ENCODE measurements at places on chromosomes 11 and 22.

DNA sequence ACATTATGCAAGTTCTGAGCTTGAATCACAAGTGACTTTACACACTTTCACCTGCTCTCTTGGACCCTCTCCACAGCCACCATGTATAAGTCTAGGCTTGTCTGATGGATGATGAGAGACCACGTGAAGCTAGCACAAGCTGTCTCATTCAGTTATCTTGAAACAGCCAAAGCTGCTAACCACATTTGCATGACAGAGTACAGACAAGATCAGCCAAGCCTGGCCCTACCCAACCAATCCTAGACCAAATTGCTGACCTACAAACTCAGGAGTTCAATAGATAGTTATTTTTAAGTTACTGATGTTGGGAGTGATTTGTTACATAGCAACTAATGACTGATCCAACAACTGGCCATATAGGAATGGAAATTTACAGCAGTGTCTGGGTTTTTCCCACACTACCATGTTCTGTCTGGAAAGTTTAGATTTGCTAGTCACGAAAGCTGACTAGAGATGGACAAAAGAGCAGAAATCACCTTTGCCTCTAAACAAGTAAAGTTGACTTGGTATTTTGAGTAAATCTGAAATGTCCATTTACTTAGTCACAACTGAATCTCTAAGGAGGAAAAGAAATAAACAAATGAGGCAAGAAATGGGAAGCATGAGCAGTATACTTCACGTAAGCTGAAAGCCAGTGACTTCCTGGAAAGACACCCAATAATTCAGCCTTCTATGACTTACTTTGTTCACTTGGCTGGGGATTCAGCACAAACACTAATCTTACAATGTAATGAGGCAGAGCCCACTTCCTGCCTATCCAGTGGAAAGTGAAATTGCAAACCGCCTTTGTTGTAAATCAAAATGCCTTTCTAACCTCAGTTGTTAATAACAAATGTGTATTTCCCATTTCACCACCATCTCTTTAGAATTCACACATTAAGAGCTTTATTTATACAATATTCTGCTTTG lies 101.7 kb downstream of the FAM181B start:
- DNase-seq = no peak

GRCh38 chr22:25110596-25110845 lies 89.1 kb upstream of the CRYBB3 start:
- DNase-seq = no peak

GRCh38 chr11:83023410-83023809 lies 48.3 kb downstream of the RAB30 start:
- no peak for DNase-seq

GRCh38 chr22:46574993-46575910 lies 37.8 kb upstream of the CELSR1 start:
- no peak for DNase-seq

All from choroid plexus epithelial cell (primary cell).